Adrenal gland (tissue), 19 donors: ENCODE measurements at places on chromosomes 11 and 22. TPM values are rescaled to one million over a fixed set of nuclear protein-coding genes. Genes with fewer than 3 reads are reported as not detected.

LRRC4C gene
- 3.5 TPM for total RNA-seq

DEUP1 gene
- 0.83 TPM for total RNA-seq

CCDC87 gene
- 0.84 TPM for total RNA-seq

DNA sequence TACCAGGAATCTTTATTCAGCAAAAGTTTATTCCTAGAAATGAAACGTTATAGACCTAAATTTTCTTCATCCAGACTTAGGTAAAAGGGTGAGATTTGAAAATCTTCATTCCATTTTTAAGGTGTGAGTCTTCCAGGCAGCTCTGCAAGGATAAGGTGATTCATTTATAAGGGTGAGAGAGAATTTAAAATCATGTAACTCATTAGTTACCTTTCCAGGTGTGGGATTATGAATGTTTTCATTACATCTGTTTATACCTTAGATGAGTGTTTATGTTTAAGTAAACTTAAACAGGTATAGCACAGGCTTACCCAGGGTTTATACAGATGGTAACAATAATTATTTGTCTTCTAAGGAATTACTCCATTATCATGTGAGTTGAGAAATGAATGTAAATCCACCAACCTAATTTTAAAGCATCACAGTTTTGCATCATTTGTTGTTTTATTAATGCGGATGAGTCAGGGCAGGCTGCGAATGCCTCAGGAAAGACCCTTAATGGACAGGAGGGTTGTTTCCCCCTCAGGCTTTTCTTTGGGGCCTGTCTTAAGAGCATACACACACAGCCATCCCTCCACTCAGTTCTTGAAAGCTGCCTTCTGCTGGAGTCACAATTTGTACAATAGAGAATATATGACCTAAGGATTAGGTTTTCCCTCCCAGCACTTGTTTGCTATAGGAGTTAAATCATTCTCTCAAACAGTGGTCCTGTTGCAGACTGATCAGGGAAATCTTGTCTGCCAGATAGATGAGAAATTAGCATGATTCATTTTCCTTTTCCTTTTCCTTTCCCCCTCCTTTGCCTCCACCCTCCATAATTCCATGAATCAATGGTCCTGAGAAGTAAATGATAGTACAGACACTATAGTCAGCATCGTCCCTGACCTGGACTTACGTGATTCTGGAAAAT is 3.0 kb downstream of the PRSS23 start:
- DNase-seq: no peak

GRCh38 chr11:104907521-104908185 is 9.4 kb upstream of the CASP12 start:
- DNase-seq: no peak

DNA sequence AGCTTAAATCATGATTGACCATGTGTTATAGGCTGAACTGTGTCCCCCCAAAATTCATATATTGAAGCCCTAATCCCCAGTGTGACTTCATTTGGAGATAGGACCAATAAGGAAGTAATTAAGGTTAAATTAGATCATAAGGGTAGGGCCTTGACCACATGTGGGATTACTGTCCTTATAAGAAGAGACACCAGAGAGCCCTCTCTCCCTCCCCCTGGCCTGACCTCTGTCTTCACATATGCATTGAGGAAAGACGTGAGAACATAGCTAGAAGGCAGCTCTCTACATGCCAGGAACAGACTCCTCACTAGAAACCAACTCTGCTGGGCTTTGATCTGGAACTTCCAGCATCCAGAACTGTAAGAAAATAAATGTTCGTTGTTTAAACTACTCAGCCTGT is 13.6 kb upstream of the NUP50 start:
- no peak for DNase-seq

- DNase-seq: no peak
Observed at GRCh38 chr11:44835296-44835695, 108.5 kb downstream of the TSPAN18 start.

- DNase-seq: no peak
Observed at GRCh38 chr22:35148866-35149548, 83.0 kb downstream of the ISX start.
